ENCODE measurements at places on chromosomes 7 and 10.

GRCh38 chr10:17904564-17904963 is 47.2 kb upstream of the SLC39A12 start:
- DNase-seq: no peak

GRCh38 chr10:124436191-124436638 is 13.6 kb downstream of the NKX1-2 start:
- DNase-seq: no peak

DNA sequence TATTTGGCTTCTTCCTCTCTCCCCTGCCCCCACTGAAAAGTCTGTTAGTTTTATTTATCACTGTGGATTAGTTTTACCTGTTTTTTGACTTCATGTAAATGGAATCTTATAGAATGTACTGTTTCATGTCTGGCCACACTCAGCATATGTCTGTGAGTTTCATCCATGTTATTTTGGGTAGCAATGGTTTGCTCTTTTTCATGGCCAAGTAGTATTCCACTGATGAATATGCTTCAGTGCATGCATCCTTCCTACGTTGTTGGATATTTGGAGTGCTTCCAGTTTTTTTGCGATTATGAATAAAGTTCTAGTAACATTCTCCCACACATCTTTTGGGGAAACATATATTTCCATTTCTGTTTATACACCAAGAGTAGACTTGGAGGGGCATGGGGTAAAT is 19.1 kb downstream of the TCF7L2 start:
- DNase-seq: no peak

DNA sequence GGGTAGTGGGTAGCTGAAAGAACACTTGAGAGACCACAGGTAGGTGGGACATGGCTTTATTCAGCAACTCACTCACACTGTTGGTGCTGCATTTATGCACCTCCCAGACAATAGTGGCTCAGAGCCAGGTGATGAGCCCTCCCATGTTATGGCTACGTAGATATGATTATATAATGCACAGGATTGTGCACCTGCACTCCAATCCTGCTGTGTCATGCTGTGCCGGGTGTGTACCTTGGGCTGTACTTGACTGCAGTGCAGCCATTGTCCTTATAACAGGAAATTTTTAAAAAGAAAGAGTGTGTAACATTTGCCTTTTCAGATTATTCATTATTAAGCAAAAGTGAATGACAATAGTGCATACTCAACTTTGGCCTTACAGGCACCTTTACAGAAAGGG is 366.1 kb upstream of the BMPER start:
- no peak for DNase-seq

GRCh38 chr10:13669901-13670300 is 83.1 kb downstream of the PRPF18 start:
- DNase-seq: no peak

GRCh38 chr7:34850681-34851080 is 186.6 kb downstream of the DPY19L1 start:
- DNase-seq: no peak

DNA sequence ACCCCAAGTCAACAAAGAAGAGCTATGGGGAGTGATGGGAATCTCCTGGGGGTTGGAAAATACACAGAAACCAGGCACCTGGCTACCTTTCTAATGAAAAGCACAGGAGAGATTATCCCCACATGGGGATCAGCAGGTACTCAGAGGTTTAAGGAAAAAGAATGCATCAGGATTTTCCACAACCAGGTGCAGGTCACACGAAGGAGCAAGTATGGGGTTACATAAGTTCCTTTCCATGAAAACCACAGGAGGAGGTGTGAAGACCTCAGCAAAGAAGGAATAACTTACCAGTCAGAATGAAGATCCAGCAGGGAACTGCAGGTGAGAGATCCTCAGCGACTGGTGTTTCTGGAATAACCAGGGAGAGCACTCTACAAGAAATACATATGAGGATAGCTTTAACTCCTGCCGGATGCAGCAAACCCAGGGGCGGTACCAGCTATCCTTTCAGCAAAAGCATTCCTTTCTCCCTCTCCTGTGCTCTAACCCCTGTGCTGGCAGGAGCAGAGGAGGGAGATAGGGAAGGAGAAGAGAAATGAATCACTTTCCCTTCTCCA is 116.7 kb upstream of the TMEM106B start:
- DNase-seq: no peak

DNA sequence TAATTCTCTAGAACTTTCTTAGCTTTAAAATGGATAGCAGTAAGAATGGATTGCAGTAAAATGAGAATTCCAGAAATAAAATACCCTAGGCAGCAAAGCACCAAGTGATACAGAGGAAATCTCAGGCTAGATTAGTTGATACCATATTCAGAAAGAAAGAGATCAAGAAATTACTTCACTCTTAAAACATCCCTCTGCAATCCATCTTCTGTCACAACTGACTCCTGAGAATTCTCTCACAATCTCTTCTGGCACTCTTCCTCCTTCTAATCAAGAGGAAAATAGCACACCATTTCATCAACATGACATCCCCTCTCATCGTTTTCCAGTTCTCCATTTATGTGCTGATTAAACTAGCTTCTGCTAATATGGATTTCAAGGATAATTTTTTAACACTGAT is 42.2 kb upstream of the LAMB1 start:
- DNase-seq: no peak

- no peak for DNase-seq
These were observed 179.9 kb upstream of the KLF14 start for GRCh38 chr7:130913639-130914553.

DNA sequence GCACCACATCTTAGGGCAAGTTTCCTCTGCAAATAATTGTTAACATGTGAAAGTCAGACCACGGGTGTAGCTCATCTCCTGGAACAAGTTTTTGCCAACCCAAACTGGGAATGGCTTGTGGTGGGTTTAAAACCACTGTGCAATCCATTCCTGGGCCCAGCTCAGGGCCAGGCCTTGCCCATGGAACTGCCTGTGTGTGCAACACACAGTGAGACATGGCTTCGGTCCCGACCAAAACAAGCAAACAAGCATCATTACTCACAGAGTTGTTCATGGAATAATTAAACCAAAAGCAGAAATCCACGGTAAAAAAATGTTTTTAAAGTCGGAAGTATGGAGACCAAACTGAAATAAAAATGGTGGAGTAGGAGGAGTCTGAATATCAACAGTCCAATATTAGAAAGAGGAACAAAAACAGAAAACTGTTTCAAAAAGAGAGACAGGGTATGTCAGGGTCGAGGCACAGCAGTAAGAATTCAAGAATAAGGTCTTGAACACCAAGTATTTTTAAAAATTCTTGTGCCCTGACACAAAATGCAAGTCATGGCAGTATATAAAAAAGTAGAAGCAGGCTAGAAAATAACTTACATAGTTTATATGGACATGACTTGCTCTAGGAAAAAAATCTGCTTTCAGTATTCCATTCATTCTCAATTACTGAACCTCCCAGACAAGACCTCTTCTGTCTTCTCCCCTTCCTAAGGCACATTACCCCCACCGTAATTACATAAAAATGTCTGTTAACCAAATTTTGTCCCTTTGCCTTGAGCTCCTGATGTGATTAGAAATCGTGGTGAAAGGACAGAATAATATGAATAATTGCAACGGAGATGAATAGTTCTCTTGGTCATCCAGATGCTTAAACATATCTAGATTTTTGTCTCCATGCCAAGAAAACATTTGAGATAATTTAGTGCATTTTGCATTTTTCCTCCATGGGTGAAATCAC is 88.4 kb downstream of the FAS start:
- DNase-seq: no peak

- peak; percentile 13 for DNase-seq
These were observed 786 bp downstream of the TAF3 start for GRCh38 chr10:7819121-7819460.

DNA sequence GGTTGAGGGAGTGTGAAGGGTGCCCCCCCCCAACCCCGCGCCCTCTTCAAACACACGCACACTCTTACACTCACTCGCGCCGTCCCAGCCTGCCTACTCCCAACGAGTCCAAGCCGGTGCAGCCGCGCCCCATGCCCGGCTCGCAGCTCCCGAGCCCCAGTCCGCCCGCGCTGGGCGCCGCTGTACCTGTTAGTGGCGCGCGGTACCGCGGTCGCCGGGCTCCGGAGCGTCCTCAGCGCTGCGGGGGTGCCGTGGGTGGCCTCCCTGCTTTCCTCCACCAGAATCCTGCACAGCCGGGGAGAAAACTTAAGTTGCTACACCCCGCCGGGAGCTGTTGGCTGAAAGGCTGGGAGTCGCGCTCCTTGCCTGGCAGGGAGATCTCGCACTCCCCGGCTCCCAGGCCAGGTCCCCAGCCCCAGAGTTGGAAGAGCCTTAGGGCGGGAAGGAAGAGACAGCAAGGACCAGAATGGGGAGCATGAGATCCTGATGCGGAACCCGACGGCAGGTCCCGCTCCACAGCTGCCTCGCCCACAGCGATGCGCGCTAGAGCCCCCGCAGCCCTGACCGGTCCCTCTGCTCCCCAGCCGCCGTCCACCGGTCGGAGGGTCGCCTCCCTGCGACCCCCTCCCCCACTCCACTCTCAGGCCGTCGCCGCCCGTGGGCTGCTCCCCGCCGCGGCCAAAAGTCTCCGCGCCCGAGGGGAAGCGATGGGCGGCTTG is 863 bp downstream of the ST8SIA6 start:
- peak; percentile 34 for DNase-seq

- DNase-seq: no peak
These were observed 417.1 kb downstream of the SUGCT start for GRCh38 chr7:40551685-40552576.

DNA sequence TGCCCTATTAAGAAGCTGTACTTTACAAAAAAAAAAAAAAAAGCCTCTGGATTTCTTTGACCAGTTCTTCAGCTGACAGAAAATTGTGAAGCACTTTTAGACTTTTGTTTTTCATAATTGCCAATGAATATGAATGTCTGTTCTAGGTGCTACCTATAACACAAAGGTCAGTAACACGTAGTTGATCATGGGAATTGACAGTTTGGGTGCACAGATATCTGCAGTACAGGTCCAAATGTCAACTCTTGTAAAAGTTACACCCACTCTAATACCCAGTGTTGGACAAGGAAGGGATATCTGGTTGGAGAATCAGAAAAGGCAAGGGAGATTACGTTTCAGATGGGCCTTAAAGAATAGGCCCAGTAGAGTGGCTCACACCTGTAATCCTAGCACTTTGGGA is 1.8 kb downstream of the REEP3 start:
- DNase-seq: no peak

DNA sequence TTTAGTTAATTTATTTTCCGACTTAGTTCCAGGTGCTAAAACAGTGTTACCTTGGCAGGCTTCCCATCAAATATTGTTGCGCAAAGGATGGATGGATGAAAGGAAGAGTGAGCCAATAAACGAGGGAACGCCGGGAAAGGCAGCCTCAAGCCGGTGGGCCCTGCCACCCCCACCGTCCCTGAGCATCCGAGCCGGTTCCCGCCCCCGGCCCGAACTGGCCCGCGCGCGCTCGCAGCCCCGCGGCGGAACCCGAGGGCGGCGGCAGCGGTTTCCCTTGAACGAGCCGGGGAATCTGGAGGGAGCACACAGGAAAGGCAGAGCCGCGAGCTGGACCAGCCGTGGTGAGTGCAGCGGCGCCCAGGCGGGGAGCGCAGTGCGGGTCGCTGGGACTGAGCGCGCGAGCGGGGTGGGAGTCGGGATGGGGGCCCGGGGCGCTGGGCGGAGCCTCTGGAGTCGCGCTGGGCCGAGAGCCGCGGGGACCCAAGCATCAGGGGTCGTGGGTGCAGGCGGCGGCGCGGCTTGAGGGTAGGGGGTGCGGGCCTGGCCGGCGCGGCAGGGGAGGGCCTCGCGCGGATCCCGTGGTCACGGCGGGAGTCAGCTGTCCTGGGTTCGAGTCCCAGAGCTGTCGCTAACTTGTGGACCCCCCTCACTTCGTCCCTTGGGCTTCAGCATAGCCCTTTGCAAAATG is at the start of gene AGK:
TSS of gene AGK (plus strand) at position 317 of the 688 bp plus-strand sequence. CDS start 4,057 bp downstream, outside the sequence.
- peak; percentile 68 for DNase-seq

GRCh38 chr10:514137-514671 is 175.3 kb downstream of the DIP2C start:
- no peak for DNase-seq

DNA sequence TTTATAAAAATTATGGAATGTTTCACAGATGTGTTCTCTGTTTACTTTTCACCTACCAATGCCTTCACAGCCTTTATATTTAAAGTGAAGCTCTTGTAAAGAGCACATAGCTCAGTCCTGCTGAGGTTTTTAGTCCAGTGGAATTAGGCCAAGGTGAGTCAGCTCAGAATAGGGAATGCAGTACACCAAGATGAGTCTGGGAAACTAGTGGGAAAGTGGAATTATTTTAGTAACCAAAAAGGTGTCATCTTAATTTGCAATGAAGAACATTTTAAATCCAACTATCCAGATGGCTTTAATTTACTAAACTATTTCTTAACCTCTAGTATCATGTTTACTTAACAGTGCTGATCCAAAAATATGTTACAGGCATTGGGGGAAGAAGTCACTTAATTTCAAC is 236.3 kb upstream of the CTBP2 start:
- no peak for DNase-seq

- DNase-seq: no peak
These were observed 90.8 kb downstream of the ARMH3 start for GRCh38 chr10:101965075-101965765.

DNA sequence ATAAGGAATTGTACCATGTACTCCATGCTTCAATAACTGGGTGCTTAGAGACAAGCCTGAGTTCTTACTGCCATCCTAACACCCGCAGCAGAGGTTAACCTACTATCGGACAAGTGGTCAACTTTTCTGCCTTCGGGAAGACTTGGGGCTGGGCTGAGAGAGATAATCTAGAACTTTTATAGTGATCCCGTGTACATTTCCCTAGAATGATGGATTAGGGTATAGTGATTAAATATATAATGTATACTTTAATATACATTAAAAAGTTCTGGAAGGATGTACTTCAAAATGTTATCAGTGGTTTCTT is 12.2 kb upstream of the HNRNPF start:
- DNase-seq: no peak

DNA sequence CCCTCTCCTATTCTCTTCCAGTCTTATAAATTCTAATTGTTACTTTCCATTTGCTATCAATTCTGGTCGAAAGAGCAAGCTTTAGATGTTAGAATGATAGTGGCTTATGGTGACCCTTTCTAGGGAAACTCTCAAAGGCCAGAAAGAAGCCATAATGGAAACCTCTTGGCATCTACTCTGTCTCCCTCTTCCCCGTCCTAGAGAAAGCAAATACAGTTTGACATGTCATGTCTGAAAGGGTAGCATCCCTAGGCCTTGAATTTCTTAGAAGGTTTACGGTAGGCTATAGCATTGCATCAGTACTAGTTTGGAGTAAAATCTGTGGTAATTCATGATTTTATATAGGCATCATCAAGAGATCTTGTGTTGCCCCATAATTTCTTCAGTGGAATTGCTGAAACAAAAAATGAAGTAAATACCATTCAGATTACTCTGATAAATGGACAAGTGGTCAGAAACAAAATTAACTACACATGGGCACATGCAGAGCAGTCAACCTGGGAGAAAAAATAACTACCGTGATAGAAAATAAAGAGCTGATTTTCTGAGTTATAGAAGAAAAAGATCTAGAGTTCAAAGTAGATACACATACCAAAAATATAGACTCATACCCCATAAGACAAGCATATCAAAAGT is 4.4 kb downstream of the PRKAR2B start:
- no peak for DNase-seq

DNA sequence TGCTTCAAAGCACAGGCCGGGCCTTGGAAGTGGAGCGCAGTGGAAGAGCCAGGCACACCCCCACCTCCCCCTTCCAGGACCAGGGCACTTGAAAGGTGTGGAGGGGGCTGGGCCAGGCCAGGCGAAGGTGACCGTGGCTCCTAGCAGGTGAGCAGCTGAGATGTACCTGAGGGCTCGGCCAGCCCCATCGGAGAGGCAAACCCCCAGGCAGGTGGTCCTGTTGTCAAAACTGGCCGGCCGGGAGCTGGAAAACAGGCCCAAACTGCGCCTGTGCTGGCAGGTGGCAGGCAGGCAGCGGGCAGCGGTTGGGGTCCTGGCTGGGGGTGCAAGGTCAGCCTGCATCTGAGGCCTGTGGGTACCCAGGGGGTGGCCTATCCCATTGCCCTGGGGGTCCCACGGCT is 96.4 kb upstream of the DNAAF5 start:
- no peak for DNase-seq
